ENCODE measurements at places on chromosomes 1 and 21.

DNA sequence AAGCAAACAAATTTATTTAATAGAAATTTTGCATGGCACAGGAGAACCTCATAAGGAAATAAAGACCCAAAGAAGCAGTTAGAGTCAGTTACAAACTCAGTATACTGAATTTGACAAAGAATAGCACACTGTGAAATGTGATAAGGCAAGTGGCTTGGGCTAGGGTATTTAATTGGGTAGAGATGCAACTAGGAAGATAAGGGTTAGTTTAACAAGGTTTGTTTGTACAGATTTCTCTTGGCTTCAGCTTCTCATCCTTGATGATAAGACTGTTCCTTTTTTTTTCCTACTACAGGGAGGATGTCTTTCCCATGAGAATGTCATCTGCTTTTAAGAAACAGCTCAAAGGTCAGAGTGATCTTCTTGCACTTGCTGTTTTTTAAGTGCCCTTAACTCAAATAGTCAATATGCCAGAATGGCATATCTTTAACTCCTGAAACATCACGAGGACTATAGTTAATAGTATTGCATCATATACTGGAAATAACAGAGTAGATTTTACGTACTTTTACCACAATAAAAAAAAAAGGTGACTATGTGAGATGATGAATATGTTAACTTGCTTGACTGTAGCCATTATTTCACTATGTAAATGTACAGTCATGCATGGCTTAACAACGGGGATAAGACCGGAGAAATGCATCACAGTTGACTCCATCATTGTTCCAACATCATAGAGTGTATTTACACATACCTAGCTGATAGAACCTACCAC is 9.2 kb upstream of the TRAF3IP3 start:
- no peak for DNase-seq

GRCh38 chr1:164477343-164477742 is 81.6 kb upstream of the PBX1 start:
- DNase-seq: no peak

DNA sequence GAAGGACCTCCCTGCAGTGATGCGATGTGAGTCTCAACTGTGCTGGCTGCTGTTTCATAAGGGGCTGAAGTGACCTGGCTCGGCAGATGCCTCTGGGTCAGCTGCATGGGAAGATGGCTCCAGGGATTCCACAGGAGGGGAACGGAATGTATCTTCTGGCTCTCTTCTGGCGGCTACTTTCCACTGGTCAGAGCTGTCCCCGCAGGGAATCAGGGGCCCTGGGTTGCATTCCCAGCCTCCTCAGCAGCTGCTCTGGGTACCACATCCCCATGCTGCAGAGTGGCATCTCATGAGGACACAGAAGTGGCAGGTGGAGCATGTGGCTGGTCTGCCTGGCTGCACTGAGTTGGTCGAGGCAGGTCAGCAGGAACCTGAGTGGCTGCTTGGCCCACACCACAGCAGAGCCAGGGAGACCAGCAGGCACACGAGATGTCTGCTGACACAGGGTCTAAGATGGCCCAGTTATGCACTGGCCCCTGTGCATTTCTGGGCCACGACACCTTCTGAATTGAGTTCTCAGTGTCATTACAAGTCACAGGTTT is 42.8 kb downstream of the POFUT2 start:
- no peak for DNase-seq

- DNase-seq: no peak
Observed at GRCh38 chr1:25727635-25728286, 72.2 kb upstream of the SELENON start.
